Spinal cord (tissue), 10 donors: ENCODE measurements at places on chromosomes 3 and 15.

GRCh38 chr3:191557322-191557721 lies 96.4 kb downstream of the PYDC2 start:
- no peak for DNase-seq

DNA sequence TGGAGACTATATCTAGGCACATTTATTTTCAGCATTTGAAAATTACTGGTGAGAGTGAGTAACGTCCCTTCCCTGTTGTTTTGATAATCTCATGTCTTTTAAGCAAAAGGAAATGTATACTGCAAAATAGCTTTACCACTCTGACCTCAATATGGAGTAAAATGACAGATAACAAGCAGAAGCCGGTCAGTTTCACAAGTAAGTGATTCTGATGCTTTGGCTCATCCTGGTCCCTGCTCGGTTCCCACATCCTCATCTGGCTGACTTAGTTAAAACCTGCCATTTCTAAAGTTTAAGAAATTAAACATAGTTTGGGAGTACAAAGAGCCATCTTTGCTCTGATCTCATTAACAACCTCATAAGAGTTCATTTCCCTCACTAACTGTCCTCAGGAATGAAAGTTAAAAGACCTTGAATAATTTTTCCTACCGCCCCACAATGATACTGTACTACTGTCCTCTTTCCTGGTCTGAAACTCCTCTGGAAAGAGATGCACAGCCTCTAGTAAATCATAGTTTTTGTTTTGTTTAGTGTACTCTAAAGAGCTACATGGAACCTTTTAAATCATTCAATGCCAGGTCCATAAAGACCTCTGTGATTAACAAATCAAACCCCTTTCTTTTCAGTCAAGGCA lies 72.3 kb upstream of the ICE2 start:
- DNase-seq: no peak

DNA sequence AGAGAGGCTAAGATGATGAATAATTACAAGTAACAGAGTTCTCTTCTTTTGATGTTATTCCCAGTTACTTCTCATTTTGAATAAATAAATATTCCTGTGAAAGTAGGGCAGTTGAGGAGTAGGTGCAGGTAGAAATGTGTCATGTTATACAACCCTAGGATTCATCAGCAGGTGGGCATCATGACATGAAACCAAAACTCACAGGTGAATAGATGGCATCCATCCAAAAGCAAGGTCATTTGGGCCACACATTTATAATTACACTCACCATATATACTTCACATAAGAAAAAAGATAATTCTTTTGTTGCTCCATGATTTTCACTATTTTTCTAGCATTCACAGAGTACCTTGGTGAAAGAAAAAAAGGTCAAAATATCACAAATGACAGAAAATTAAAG lies 273.6 kb downstream of the ZBBX start:
- no peak for DNase-seq

DNA sequence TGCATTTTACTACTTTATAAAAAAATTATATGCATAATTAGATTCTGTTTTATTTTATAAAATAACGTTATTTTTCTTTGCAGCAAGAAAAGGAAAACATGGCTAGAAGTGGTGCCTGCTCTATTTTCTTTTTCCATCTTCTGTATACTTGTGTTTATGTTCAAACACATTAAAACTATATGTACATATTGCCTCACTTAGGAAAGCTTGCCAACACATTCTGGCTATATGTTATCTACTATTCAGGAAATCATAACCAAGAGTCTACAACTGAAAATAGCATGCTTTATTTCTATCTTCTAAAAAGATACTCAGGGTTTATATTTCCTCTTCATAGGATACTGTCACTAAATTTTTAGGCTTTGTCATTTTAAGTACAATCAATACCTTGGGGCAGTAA lies 90.2 kb upstream of the KCNMB2 start:
- peak; percentile 47 for DNase-seq

DNA sequence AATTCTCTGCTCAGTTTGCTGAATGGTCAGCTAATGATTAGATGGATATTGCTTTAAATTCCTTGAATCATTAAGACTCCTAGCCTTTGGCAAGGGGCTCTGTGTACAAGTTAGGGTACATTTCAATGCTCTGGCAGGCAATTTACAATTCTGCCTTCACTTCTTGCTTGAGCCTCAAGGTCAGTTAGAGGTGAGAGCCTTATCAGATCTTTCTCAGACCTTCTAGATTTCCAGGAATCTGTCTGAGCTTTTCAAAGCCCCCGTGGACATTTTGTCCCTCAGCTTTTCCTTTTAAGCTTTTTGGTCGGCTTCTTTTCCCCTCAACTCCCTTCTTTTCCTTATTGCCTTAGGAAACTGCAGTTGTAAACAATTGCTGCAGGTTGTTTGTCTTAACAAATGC lies 34.7 kb downstream of the TGM4 start:
- no peak for DNase-seq

DNA sequence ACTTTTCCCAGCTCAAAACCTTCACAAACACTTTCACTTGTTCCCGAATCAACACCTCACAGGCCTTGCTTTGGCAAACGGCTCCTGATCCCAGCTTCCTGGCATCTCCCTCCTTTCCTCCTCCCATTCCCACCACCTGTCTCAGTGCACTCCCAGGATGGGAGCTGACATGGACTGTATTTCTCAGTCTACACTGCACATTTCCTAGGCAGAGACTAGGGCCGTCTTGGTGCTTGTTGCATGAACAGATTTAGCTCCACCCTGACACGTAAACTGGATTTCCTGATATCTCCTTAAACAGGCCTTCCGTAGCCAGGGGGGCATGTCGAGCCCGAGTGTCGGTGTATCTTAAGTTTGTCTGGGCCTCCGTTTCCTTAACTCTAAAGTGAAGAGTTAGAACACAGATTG lies 790 bp upstream of the WHAMM start:
- no peak for DNase-seq

- no peak for DNase-seq
These were observed 29.5 kb downstream of the ESYT3 start for GRCh38 chr3:138463724-138464490.

- no peak for DNase-seq
These were observed 10.5 kb upstream of the ADPGK start for GRCh38 chr15:72793766-72794660.

DNA sequence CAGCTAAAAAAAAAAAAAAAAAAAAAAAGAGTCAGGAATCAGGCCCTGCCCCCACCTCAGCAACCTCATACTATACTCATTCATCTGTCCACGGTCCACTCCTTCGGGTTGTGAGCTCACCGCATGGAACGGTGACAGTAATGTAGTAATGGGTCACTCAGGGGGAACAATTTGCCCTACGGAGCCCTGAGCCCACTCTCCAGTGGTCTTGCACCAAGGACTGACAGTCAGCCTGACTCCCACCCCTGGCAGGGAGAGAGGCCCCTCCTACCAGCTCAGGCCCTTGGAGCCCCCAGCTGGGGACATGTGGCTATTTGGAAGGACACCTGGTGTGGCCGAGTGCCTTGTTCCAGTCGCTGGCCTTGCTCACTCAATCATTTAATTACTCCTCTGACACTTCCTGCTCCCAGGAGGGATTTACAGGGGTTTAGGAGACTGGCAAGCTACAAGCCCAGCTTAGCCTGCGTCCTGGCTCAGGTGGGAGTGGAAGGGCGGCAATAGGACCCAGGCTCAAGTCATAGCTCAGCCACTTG lies 19.9 kb upstream of the CACNA2D2 start:
- no peak for DNase-seq

DNA sequence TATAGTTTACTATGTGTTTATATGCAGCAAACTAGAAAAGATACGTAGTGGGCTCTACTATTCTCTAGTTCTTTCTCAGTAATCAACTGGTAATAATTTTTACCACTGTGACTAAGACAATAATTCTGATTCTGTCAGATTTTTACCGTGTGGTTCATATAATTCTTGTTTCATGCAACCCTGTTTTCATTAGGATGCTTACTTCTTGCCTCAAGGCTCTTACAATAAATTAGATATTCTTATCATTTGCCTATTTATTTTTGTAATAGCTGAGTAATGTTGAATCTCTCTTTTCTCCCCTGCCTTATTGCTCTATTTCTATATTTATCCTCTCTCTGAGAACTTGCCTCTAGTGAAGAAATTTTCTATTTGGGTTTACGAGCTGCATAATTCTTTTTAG lies 524.7 kb downstream of the NAALADL2 start:
- no peak for DNase-seq

- DNase-seq: no peak
These were observed 99.2 kb downstream of the HES1 start for GRCh38 chr3:194235160-194235559.

DNA sequence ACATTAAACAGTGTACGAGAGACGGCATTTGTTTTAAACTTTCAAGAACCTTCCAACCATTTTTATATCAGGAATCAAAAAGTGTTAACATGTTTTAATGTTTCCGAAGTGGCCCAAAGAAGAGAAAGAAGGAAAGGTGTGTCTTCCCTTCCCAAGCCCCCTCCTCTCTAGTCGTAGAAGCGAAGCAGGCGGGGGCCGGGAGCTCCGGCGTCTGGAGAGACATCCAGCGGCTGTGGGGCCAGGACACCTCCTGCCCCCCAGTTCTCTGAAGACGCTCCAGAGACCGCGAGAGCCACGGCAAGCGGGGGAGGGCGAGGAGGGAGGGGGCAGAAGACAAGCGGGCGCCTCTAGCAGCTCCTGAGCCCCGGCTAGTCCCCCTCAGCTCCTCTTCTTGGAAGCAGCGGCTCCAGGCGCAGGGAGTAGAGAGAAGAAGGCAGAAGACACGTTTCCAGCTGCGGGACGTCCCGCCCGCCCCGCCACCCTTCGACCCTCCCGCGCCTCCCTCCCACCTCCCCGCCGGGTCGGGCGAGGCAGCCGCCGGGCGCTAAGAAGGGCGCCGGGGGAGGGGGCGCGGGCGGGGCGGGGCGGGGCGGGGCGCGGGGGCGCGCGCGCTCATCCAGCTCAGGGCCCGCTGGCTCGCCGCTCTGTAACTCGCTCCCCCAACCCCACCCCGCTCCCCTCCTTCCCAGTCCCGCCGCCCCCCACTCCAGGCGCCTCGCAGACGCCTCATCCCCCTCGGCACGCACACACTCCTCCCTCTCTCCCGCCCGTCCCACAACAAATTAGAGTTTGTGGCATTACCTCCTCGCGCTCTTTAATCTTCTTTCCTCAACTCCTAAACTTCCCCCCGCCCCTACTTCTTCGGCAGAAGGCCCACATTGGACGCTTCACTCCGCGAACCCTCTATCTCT lies at the start of gene ZBTB20:
Gene ZBTB20, minus strand, starts transcription at position 871 of the 911 bp plus-strand sequence.
- no peak for DNase-seq

- DNase-seq: no peak
These were observed 23.3 kb downstream of the FBXO22 start for GRCh38 chr15:75926931-75927330.

DNA sequence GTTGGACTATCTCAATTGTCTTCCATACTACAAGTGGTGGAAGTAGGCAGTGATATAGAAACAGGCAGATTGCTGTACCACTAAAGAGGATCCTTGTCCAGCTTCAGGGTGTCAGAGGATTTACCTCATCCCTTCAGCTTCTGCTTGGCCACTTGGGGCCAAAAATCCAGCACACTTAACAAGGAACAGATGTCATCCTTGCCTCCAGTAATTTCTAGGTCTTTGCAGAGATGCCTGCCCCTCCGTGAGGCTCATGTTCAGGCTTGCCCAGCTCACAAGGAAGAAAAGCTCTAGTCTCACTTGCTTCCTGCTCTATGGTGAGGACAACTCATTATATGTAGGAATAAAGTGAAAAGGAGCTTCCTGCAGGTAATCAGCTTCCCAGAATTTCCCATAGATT lies 510.3 kb downstream of the EPHA3 start:
- DNase-seq: no peak

DNA sequence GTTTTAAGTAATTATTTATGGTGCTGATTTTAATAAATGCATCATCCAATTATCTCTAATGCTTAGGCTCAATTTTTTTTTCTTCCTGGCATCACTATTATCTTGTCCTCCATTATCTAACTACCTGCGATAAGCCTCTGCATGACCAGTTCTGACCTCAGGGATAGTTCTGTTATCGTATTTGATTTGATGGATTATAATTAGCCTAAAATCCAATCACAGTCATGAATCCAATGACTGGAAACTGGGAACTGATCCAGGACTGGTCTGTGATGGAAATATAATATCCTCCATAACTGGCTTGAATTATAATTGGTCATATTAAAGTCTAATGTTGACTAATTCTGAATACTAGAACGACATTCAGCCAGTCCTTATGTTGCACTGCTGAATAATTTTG lies 1.1 kb downstream of the MYH15 start:
- DNase-seq: peak; percentile 67

GRCh38 chr3:140143367-140144069 lies 208.5 kb downstream of the CLSTN2 start:
- DNase-seq: no peak

DNA sequence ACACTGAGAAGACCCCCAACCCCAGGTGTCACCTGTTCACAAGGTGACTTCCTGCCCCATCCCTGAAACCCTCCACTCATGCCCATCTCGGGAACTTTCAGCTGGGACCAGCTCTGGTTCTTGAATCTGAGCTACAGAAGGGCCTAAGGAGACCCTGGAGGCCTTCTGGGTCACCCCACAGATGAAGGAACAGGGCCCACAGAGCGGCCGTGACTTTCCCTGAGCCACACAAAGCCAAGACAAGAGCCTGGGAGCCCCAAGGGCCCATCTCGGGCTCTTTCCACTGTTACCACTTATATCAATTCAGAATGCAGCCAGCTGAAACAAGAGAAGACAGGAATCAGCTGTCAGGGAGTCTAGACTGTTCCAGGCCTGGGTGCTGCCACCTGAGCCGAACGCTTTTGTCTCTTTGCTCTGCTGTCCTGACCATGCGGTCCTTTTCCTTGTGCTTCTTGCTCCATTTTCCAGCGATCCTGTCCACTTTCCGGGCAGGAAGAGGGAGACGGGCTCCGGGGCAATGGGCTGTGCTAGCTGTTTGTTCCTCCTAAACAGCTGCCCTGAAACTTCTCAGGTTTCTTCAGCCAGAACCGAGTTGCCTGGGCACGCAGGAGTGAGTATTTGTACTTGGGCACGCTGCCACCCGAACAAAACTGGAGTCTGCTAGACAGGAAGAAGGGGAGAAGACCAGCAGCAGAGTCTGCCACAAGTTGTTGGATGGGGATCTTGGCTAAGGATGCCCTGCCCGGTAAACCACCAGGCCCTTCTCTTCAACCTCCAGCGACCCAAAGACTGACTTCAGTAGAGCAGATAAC lies 28.0 kb upstream of the PIGZ start:
- DNase-seq: no peak

- peak; percentile 54 for DNase-seq
These were observed 120.1 kb upstream of the NMNAT3 start for GRCh38 chr3:139797724-139798343.

DNA sequence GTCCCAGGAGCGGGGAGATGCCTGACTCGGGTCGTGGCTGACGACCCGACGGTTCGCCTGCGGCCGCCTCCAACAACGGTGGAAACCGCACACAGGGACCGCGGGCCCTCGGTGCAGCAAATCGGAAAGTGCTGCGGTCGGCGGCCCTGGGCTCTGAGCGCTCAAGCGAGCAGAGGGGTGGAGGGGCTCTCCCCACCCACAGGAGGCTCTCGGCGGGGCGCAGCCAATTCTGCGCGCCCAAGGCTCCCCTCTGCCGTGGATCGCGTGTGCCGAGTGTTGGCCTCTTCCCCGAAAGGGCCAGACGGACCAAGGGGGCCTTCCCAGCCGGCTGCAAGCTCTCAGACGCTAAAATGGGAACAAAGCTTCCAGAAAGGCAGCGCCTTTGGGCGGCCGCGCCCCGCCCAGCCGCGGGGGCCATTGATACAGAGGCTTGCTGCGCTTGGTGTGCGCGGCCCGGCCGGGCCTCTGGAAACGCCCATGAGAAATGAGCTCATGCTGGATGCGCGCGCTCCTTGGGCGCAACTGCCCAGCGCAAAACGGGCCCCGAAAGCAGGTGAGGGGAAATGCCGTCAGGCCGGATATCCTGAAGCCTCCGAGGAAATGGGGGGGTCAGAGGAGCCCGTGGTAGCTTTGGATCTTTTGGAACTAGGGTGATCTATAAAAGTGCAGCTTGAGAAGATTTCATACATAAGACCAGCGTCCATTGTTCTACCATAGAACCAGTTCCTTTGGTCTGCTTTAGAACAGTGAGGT lies 1.2 kb upstream of the GSK3B start:
- peak; percentile 74 for DNase-seq
